Retina (tissue), 1 donor: ENCODE measurements at places on chromosomes 2 and 18.

DNA sequence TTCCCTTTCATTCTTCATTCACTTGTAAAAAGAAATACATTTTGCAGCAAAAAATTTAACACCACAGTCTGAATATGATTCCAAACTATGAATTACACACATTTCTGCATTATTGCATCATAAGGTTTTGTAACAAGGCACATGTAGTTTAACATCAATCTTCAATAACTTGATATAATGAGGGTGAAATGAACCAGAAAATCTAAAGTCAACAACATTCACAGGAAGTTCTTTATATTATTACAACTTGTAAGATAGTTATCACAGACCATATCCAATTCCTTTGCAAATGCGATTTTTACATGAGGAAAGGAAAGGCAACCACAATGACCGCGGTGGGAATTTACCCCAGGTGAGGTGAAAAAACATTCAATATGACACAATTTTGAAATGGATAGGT, 213.3 kb downstream of the NAPG start:
- DNase-seq: no peak

DNA sequence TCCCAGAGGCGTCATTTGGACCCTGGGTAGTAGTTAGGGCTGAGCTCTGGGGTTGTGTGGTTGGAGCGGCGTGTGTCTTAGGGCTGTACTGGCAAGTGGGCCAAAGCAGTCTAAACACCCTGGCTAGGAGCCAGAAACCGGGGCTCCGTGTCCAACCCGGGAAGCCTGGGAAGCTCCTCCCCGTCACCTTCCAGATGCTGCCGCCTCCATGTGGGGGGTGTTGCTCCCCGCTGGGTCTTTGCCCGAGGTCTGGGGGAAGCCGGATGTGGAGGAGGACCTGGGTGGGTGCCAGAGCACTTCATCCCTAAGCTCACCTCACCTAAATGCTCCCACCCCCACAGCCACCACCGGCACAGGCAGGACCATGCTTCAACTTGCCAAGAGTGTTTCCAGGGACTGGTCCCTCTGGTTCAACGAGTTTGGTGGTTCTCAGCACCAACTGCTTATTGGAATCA, 25.4 kb downstream of the TET3 start:
- DNase-seq: no peak

- no peak for DNase-seq
Observed at GRCh38 chr2:19689646-19690168, 212.1 kb downstream of the TTC32 start.

- no peak for DNase-seq
Observed at GRCh38 chr2:143261986-143262385, 132.8 kb downstream of the ARHGAP15 start.

DNA sequence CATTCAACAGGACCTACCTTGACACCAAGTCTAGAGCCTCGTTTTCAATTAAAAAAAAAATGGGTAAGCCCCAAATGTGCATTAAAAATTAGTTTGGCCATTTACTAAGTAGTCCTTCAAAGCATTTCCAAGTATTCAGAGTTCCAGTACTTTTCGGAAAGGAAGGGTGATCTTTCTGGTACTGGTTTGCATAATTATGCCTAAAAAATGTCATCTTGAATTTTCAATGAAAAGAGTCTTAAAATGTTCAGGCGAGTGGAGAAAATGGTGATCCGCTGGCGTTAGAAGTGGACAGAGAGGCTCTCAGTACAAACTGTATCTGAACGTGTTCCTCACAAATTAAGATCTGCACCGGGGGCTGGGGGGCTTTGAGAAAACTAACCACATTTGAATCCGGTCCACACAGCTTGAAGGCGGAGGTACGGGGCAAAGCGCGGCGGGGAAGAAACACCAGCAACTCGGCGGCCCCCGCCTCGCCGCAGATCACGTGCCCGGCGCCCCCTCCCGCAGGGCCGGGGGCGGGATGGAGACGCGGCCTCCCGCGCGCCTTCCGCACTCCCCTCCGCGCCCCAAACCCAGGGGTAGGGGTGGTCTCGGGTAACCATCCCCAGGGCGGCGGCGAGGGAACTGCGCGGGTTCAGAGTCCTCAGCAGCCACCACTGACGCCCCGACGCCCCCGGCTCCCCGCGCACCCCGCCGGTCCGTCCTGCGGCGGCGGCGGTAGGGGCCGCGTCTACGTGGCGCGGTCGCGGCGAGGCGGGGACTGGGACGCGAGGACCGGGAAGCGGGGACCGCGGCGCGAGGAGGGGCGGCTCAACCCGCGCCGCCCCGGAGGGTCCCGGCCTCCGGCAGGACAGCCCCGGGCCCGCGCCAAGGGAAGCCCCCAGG, 564 bp downstream of the LPIN2 start:
- peak; percentile 75 for DNase-seq

DNA sequence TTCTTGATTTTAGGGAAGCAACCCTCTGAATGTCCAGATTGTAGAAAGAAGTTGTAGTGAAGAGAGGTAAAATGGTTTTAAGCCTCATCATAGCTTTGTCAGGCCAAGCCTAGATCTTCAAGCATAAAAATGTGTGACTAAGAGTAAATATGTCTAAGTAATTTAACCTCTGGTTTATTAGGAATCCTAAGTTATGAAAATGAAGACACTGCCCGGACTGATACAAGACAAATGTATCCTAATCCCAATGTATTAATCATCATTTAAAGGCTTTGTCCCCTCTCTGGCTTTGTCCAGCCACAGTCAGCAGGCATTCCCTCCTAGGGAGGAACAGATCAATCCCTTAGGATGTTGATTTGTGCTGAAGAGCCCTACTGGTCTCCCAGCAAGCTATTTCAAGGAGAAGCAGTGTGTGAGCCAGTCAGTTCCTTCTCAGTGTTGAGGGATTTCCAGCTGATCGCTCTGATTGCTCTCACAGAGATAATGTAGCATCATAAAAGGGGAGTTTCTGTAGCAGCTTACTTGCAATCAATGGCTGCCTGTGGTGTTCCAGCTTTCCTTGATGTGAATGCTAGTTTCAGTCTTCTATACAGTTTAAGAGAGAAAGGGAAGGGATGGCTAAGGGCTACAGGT, 796.1 kb downstream of the EPHA4 start:
- DNase-seq: peak; percentile 40

- DNase-seq: no peak
Observed at GRCh38 chr2:25335971-25336370, 5.8 kb downstream of the DNMT3A start.
